ENCODE measurements at places on chromosomes 2 and 18. TPM values are rescaled to one million over a fixed set of nuclear protein-coding genes. Genes with fewer than 3 reads are reported as not detected.

LOXHD1 gene
- not detected for total RNA-seq

TLX2 gene
- total RNA-seq, result not detected

RAD51AP2 gene
- under 0.01 TPM for total RNA-seq

TUBA4B gene
- not detected for total RNA-seq

RIT2 gene
- not detected for total RNA-seq

FAM124B gene
- total RNA-seq, result 0.22 TPM

UGT1A6 gene
- not detected for total RNA-seq

DAPL1 gene
- not detected for total RNA-seq

GREB1 gene
- total RNA-seq, result 0.29 TPM

B3GNT7 gene
- 0.14 TPM for total RNA-seq

B4GALT6 gene
- 6.1 TPM for total RNA-seq

CDH19 gene
- not detected for total RNA-seq

NYAP2 gene
- total RNA-seq, result not detected

DTNA gene
- total RNA-seq, result 8.0 TPM

C2orf15 gene
- total RNA-seq, result not detected

SEPTIN10 gene
- 93.4 TPM for total RNA-seq

TXNL1 gene
- 37.9 TPM for total RNA-seq

CKAP2L gene
- 0.88 TPM for total RNA-seq

EEF1B2 gene
- 328 TPM for total RNA-seq

CNGA3 gene
- total RNA-seq, result not detected

LRRTM4 gene
- not detected for total RNA-seq
